ENCODE measurements at places on chromosomes 2 and 18.

DNA sequence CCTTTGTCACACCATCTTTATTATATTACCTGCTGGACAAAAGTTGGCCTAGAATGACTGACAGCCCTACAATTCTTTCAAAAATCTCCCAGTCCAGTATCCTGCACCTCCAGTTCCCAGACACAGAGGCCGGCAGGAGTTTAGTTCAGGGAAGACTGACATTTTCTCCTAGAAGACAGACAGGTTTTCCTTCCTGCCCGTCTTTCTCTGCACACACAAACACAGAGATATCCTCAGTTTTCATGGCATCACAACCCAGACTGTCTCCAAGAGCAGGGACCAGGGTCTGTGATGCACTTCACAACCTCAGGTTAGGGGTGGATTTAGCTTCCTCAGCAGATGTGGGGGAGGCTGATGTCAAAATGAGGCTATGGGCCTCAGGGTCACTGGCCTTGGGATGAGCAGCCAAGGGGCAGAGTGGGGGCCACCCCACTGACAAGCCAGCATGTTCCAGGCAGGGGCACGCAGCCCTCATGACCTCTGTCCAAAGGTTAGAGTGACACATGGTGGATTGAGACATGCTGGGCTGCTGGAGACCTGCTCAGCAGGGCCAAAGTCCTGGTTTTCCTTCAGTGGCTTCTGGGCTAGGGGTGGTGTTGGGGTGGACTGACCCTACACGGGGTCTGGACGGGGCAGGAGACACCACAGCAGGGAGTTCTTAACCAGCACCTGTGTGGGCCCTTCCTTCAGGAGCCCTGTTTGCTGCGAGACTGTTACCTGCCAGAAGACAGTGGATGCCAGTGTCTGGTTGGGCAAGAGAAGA is 70.5 kb downstream of the SFXN5 start:
- no peak for DNase-seq

DNA sequence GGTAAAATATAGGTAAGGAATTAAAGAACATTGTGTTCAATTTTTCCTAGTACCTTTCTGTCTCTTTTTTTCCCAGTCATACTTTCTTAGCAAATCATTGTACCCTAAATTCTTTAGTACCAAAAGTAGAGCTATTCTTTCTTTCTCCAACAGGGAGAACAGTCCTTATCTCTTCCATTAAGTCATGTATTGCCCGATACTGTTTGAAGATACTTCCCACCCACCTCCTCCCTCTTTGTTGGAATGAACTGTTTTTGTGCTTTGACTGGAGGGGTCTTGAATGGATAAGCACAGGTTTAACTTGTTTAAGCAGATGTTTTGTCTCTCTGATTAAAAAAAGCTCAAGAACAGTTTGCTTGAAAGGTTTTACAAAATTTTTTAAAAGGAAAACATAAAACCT is 41.3 kb downstream of the RAB10 start:
- no peak for DNase-seq

GRCh38 chr2:173596244-173596643 is 241.6 kb downstream of the CDCA7 start:
- no peak for DNase-seq

GRCh38 chr2:127860130-127860529 is 2.2 kb upstream of the POLR2D start:
- DNase-seq = no peak

GRCh38 chr2:240431661-240432424 is 3.6 kb upstream of the GPC1 start:
- no peak for DNase-seq

DNA sequence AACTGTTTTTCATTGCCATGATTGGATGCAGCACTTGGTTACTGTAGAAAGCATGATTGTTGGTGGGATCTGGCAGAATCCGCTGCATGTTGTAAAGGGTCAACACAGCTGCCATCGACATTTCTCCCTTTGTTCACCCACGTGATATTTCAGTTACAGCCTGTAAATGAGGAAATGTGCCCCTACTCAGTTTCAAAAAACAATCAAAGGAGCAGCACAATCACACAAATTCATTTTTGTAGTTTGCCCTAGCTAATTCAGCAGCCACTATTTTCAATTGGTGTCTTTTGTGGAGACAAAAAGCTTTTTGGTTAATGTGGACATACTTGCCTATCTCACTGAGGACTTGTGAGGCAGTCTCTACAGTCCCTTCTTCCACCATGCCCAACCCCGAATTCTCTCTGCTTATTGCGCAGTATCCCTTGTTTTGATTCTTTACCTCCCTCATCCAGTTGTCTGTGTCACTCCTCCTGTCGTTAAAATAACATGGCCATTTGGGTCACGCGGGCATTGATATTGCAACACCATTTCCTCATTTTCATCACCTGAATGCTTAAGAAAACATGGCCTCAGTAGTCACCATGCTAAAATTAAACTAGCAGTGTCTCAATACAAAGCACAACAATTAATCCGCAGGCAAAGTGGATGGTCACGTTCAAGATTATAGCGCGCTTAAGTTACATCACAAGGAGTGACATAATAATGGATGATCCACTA is 6.4 kb upstream of the PROC start:
- DNase-seq = no peak

- no peak for DNase-seq
These were observed 63.0 kb upstream of the ACVR1C start for GRCh38 chr2:157691695-157692094.

- DNase-seq = no peak
These were observed 133.1 kb downstream of the NEDD4L start for GRCh38 chr18:58177004-58177717.

DNA sequence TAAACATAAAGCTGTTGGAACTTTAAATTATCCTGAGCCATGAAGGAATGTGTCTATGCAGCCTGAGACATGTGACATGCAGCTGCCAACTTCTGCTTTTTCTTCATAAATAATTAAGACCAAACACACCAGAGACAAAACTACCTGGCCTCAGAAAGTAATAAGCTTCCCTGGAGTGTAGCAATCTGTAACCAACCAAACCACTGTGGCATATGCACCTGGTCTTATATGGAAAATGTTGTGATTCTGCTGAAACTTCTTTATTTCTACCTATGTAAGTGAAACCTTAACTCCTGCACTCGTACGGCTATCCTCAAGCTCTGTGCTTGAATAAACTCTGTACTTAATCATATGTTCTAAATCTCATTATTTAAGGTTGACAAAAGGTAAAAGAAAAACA is 515.0 kb downstream of the TMEM182 start:
- no peak for DNase-seq

- DNase-seq = no peak
These were observed 189.9 kb upstream of the DCC start for GRCh38 chr18:52150050-52150449.

DNA sequence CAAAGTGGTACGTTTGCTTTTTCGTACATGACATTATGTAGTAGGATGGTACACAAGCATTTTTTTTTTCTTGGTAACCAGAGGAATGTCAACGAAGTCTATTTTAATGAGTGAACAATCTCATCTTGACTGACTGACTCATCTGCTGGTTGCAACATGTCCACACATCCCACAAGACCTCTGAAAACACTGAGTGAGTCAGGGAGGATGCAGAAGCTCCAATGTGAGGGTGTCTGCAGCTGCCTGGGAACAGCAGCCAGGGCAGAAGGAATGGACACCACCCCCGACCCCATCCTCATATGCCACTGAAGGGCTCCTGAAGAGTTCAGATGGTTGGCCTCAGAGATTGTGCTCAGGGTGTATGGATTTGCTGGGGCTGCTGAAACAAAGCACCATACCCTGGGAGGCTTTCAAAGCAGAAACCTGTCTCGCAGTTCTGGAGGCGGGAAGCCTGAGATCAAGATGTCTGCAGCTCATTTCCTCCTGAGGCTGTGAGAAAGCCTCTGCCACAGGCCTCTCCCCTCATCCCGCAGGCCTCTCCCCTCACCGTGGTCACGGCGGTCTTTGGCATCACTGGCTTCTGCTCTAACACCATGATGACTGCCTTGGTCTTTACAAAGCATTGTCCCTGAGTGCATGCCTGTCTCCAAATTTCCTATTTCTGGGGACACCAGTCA is 124.6 kb downstream of the LRATD1 start:
- no peak for DNase-seq

GRCh38 chr2:148124271-148124670 is 103.4 kb downstream of the MBD5 start:
- no peak for DNase-seq

DNA sequence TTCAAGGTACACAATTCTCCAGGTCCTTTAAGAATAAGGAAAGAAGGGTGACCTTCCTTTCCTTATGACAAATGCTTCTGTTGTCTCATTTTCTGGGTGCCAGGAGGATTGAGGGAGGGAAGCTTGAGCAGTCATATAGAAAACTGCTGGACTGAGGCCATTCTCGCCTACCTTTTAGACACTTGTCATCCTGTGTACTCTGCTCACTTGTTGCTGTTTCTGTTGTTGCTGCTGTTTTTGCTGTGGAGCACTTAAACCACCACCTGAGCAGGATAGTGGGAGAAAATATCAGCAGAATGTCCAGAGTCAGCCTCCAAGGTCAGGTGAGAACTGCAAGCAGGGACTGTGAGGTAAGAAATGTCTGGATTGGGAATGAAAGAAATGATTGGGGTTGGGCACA is 2.8 kb downstream of the DNAJC5G start:
- no peak for DNase-seq

DNA sequence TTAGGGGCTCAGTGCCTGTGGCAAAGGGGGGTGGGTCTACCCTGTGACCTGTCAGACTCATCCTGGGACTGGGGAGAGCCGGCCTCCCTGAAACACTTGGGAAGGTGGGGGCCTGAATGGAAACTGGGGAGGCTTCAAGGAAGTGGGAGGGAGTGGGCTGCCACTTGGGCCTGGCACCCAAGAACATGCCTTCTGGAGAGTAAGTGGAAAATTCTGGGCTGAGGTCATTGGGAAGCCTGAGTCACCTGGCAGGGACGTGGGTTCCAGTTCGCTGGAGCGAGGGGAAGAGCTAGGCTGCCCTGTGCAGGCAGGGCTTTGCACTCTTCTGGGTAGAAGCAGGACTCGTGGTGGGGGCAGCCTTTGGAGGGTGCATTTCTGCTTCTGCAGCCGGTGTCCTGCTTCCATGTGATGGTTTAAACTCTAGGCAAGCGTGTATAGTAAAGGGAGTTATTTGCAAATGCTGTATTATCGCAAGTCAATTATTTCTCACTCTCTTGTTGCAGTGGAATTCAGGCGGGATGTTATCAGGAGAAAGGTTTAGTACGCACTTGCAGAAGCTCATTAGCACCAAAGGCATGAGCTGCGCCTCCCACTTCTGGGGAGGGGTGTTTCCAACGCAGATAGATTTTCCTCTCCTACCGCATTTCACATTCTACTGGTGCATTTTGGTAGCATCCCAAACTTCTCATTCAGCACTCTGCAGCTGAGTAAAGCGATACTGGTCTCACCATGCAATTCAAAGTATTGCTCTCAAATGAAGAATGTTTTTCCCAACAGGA is 3.8 kb downstream of the LRRFIP1 start:
- no peak for DNase-seq

GRCh38 chr2:218264773-218265561 is 4.2 kb downstream of the GPBAR1 start:
- no peak for DNase-seq

GRCh38 chr2:38065502-38066135 is 10.3 kb downstream of the CYP1B1 start:
- no peak for DNase-seq

DNA sequence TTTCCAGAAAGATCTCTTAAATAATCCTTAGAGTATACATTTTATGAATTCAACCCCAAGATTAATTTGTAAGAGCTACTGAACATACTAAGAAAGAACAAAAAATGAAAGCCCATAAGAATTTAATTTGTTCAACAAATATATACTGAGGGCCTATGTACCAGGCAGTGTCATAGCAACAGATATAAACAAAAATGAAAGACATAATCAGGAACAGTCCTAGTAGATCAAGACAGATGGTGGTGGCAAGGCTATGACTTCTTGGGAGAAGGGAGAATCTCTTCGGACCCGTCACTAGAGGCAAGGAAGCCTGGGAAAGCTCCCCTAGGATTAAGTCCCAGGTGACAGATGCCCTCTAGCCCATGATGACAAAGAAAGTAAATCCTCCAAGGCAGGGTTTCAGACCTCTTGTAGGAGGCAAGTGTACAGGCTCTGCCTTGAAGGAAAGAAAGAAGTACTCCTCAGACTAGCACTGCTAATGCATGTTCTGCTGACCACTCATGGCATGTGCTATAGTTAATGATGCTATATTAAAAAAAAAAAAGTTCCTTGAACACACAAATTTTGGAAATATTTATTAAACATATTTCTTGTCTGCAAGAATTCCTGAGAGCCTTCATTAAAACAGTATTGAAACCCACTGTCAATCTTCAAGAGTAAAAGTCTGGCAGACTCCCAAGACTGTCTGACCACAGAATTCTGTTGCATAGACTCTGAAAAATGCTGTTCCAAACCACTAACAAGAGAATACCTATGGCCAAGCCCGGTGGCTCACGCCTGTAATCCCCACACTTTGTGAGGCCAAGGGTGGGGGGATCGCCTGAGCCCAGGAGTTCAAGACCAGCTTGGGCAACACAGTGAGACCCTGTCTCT is 31.5 kb downstream of the NOL10 start:
- DNase-seq = no peak

DNA sequence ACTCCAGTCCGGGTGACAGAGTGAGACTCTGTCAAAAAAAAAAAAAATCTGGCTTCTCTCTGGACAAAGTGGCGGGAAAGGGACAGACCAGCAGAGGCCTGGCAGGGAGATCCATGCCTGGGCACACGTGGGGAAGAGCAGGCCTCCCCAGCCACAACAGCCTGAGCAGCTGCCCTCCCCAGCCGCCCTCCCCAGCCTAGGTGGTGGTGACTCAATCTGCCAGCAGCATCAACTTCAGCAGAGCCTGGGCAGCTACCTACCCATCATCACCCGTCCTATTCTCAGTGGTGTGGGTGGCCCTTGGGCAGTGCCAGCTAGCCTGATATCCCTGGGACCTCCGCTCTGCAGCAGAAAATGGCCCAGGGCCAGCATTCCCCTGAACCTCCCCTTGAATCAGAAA is 612.4 kb downstream of the FBXO15 start:
- DNase-seq = no peak

- no peak for DNase-seq
These were observed 452.8 kb upstream of the VWC2L start for GRCh38 chr2:213958086-213958485.

DNA sequence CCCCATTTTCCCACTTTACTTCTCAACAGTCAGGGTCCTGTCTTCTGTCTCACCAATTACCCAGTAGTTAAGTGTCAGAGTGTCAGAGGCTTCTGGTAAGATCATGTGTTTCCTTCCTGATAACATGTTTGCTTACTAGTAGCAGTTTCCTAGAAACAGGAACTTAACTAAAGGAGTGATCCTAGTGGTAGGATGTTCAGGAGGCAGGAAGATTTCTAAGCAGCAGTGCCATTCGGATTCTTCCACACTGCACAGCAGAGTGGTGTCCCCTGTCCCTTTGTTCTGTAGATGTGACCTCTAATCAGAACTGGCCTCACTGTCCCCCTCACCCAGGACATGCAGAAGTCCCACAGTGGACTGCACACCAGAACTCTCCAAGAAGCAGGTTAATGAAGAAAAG is 221.8 kb upstream of the OSR1 start:
- DNase-seq = no peak

DNA sequence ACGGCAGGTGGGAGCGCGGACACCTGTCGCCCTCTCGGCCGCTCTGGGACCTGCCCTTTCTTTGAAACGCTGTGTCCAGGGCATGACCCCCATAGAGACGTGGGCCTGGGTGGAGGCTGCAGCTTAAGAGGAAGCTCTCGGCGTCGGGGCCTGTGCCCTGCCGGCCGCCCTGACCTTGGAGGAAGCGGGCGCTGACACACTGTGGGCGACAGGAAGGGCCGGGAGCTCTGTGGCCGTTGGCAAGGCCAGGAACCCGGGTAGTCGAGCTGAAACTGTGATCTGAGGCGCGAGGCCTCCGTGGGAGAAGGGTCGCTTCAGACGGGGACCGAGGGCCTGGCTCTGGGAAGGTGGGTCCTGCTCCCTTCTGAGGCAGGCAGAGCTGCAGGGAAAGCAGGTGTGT is 28.2 kb downstream of the KCNG2 start:
- DNase-seq = no peak
